ENCODE measurements at places on chromosomes 3 and 15.

DNA sequence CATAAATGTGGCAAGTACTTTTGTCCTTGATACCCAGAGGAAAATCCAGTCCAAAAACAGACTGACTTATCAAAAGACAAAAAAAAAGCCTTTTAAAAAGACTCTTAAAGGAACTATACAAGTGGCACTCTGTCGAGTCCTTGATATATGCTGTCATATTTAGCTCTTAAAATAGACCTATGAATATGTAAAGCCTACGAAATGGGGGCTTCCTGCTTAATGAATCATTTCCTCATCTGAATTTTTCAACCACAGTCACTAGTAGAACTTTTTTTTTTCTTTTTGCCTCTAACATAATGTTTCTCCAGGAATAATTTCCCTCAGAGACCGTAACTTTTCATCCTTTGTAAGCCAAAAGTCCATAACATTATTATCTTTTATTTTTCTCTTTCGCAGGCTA lies 95.8 kb downstream of the P3H2 start:
- no peak for DNase-seq

DNA sequence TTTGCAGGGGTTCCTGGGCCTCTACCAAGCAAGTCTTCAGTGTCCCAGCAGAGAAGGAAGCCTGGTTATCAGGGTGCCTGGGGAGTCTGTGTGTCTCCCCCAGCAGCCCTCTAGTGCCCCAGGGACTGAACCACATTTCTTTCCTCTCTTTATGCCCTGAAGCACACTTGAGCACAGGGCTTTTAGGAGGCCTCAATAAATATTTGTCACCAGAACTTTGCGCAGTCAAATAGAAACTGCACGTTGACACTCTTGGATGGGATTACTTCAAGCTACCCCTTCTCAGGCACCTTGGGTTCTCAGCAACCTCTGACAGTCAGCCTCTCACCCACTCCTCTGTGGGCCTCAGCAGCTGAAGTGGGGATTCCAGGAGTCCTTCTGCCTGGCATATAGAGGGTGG lies 226.6 kb upstream of the HES1 start:
- no peak for DNase-seq

DNA sequence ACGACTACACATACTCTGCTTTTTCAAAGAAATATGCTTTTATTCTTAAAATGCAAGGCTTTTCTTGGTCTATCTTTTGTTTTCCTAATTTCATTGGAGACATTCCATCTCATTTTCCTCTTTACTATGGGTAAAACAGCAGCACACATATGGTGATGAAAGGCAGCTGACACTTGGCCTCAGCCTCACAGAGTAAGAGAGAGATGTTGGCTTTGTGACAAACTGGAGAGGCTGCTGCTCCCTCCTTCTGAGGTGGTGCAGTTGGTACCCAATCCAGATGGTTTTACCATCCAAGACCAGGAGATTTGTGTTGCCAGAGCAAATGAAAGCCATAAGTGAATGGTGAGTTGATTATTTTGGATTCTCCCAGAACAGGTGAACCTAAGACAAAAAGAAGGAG lies 13.2 kb upstream of the SLC2A2 start:
- DNase-seq: no peak

DNA sequence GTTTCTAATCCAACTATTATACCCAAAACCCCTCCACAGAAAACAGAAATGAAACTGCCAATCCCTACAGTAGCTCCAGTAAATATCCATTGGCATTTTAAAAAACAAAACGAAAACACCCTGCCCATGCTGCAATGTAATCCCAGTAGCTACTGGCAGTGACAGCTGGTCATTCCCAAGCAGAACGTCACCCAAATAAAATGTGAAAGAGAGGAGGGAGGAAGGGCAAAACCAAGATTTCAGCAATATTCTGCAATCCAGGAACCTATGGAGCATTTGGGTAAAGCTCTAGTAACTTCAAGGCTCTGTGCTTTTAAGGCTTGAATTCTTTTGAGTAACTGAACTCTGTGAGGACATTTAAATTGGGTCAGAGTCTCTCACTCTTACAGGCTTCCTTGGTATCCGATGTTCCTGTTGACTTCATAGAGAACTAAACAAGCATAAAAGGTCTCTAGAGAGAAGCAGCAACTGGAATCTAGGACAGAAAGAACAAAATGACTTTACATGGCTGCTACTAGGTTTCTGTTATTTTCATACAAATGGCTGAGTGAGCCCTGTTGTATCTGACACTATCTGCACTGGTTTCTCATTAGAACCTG lies 136.2 kb downstream of the TNIK start:
- DNase-seq: no peak

- no peak for DNase-seq
Observed at GRCh38 chr3:148757238-148758215, 59.8 kb downstream of the AGTR1 start.

GRCh38 chr3:176651622-176652021 lies 545.7 kb downstream of the TBL1XR1 start:
- no peak for DNase-seq

DNA sequence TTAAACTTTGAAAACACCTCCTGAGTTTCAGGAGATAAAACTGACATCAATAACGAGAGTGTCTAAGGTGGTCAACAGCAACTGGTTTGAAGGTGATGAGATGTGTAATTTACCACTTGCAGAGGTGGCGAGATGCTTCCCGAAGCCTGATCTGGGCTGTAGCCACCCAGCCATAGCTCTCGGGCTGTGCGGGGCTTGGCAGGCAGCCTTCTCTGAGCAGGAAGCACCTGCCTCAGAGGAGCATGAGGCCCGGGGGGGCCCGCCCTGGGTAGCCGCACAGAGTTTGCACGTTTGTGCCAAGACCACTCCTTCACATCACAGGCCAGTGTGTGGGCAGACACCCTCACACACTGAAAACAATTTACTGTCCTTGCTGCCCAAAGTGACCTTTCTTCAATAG lies 220.3 kb downstream of the CACNA2D3 start:
- no peak for DNase-seq

DNA sequence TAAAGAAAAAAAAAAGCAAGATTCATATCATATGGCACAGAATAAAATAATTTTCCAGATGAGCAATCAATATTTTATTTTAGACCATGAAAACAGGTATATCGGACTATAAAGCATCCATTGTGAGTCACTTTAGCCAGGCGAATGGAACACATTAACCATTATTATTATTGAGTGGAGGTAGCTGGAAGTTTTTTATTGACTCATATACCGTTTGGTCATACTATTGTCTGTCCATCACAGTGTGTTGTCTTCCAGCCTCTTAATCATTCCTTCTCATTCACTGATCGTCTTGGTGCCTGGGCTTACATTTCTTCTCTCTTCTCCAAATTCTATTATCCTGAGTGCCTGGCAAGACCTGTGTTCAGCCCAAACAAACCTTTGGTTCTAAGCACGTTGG lies 634.8 kb downstream of the MECOM start:
- no peak for DNase-seq

- DNase-seq: no peak
Observed at GRCh38 chr3:41751597-41751996, 210.3 kb downstream of the ULK4 start.

- DNase-seq: peak; percentile 22
Observed at GRCh38 chr15:101540480-101541239, 51.2 kb upstream of the PCSK6 start.

GRCh38 chr3:107650788-107651187 lies 128.0 kb downstream of the BBX start:
- no peak for DNase-seq

- no peak for DNase-seq
Observed at GRCh38 chr3:171833789-171834460, 9.2 kb upstream of the TMEM212 start.

- no peak for DNase-seq
Observed at GRCh38 chr3:156300371-156300770, 180.0 kb downstream of the KCNAB1 start.

DNA sequence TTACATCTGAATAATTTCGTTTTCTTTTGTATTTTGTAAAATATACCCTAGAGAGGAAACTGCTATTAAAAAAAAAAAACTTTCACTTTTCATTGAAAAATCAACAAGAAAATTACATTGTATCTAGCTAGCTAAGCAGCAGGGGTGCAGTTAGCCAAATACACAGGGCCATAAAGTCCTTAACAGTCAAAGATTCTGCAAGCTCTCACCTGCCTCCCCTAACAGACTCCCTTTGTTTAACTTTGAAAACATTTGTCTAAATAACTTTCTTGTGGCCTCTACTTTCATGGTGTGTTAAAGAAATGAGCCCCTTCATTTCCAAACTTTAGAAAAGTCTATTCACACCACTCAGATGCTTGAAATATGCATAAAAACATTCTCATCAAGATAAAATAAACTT lies 23.3 kb downstream of the CBLB start:
- no peak for DNase-seq

- DNase-seq: no peak
Observed at GRCh38 chr3:138549179-138549977, 44.7 kb downstream of the CEP70 start.

- DNase-seq: no peak
Observed at GRCh38 chr15:27956285-27956684, 142.8 kb downstream of the OCA2 start.

- DNase-seq: no peak
Observed at GRCh38 chr3:153285194-153285641, 123.2 kb downstream of the RAP2B start.

DNA sequence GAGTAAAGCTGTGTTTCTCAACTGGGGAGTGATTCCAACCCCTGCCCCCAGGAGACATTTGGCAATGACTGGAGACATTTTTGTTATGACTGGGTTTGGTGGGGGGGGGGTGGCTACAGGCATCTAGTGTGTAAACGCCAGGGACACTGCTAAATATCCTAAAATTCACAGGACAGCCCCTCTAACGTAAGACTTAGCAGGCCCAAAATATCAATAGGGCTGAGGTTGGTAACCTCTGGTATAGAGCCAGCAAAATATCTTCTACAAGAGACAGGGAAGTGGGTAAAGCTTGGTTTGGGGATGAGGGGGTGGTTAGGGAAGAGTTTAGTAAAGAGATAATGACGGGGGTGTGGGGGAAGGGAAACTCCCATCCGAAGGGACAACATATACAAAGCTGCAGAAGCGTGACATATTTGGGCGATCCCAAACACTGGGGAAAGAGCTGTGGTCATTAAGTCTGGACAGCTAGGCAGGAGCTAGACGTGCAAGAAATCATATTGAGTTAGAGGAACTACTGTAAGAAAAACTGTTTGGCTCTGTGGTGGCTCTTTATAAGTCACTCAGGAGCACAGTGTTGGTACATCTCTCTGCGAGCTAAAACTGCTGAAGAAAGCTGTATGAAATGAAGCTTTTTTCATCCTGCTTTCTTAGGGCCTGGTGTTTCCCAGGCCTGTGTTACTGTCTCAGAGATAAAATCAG lies 697 bp upstream of the TRIM69 start:
- DNase-seq: no peak

- DNase-seq: no peak
Observed at GRCh38 chr3:17678116-17678741, 64.2 kb downstream of the TBC1D5 start.
